AG08396 (cell line): ENCODE measurements at places on chromosomes 2 and 18.

DNA sequence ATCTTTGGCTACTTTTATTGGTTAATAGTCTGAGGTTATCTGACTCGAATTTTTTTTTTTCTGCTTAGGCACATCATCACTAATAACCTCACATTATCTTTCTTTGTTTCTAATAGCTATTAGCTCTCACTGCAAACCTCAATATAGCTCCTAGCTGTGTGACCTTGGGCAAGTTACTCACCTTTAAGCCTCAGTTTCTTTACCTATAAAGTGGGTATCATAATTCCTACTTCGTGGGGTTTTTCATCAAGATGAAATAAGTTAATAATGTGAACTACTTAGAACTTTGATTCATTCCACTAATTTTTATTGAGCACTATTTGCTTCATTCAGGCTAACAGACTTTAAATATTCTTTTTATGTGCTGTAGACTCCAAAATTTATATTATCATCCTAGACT is 55.5 kb downstream of the AGPS start:
- DNase-seq, result no peak

GRCh38 chr2:189150033-189150432 is 29.5 kb downstream of the COL5A2 start:
- DNase-seq, result peak; percentile 8

- no peak for DNase-seq
Measured at GRCh38 chr2:236545814-236546480, 23.7 kb upstream of the ACKR3 start.

DNA sequence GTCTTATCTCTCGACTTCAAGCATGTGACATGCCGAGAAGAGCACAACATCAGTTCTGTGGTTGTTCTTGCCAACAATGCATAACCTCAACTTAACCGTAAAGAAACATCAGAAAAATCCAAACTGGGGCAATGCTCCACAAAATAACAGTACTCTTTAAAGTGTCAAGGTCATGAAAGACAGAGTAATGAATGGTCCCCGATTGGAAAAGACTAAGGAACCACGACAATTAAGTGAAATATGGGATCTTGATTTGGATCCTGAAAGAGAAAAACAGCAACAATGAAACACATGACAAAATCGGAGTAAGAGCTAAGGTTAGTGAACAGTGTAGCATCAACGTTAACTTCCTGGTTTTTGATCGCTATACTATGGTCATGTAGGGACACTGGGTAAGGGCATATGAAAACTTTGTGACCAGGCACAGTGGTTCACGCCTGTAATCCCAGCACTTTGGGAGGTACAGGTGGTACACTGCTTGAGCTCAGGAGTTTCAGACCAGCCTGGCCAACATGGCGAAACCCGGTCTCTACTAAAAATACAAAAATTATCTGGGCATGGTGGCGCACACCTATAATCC is 55.2 kb downstream of the UNC50 start:
- DNase-seq, result no peak

- DNase-seq, result peak; percentile 56
Measured at GRCh38 chr2:102841107-102841840, 79.4 kb downstream of the TMEM182 start.

DNA sequence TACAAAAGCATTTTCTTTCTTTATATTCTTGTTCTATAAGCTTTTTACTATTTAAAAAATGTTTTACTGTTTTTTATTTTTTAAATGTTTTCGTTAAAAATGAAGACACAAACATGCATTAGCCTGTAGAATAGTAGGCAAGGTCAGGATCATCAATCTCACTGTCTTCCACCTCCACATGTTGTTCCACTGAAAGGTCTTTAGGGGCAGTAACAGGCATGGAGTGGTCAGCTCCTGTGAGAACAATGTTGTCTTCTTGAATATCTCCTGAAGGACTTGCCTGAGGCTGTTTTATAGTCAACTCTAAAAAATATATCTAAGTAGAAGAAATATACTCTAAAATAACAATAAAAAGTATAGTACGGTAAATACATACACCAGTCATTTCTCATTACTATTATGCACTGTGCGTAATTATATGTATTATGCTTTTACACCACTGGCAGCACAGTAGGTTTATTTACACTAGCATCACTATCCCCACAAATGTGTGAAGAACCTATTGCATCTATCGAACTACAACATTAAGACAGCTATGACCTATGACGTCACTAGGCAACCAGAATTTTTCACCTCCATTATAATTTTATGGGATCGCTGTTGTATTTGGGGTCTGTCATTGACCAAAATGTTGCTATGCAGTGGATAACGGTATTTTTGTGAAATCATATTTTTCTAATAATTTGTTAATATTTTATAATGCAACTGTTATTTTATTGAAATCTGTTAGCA is 764.3 kb downstream of the METTL4 start:
- DNase-seq, result no peak

DNA sequence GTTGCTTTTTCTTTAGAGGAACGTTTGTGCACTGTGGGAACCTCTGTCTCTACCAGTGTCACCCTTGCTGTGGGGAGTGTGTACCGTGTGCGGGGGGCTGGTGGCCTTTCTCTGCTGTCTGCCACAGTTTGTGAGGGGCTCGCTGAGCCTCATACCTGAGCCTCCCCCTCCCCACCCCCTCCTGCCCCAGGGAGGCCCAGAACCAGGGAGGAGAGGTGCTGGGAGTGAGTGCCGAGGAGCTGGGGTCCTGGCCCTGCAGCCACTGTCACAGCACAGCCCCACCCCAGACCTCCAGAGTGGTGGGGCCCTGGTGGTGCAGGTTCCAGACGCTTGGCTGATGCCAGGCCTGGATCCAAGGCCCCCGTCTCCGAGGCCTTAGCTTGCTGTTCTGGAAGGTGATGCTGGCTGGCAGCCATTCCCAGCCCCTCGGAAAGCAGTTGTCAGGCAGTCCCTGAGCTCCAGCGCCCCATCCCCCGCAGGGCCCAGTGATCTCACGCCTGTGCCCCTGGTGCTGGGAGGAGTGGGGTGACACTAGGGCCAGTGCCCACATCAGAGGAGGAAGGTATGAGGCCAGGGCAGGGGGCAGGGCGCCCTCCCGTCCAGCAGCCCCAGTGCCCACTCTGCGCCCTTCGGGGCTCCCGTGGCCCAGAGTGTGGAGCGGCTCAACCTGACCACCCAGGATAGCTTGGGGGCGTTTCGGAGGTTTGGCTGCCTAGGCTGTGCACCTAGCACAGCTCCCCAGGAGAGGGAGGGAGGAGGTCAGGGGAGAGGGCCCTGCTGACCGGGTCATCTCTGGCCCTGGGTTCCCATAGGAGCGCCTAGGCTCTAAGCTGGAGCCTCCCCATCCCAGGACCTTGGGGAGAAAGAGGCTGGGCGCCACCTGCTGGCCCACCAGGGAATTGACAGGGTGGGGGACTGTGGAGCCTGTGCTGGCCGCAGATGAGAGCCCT is 53.0 kb upstream of the ALPP start:
- no peak for DNase-seq
